ENCODE measurements at places on chromosomes 5 and 9. TPM values are rescaled to one million over a fixed set of nuclear protein-coding genes. Genes with fewer than 3 reads are reported as not detected.

DNA sequence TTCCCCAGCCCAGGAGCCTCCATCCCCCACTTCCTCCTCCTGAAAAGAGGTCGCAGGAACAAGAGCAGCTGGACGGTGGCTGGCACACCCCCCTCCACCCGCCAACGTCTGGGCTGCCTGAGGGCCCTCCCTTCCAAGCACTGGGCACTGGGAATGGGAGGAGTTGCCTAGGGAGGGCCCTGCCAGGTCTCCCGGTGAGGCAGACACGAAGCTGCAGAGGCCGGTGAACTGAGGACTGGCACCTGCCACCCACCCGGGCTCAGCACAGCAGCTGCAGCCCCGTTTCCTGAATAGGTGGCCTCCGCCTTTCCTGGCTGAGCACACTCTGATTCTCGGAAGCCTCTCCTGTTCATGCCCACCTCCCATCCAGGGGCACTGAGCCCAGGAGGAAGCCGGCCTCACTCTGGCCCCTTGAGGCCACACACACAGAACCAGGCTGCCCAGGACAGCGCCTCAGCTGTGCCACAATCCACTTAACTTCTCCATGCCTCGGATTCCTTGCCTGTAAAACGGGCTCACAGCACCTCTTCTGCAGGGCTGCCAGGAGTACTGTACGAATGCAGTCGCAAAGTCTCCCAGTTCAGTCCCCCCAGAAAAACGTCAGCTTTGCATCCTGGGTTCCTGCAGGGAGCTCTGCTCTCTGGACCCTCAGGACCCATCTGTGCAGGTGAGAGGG lies 1.3 kb downstream of the NPDC1 start:
- no peak overlapping the region for H3K27ac ChIP-seq
- H3K27me3 ChIP-seq, result peaks cover 51% of the 10 kb centered on the region
- H3K4me1 ChIP-seq, result peaks cover 1% of the 10 kb centered on the region
- no peak overlapping the region for H3K4me3 ChIP-seq

GRCh38 chr5:11898-12297 lies 80.1 kb upstream of the PLEKHG4B start:
- no peak for DNase-seq
- H3K36me3 ChIP-seq, result no peaks in the 10 kb centered on the region
- H3K27ac ChIP-seq, result no peak overlapping the region
- H3K27me3 ChIP-seq, result no peaks in the 10 kb centered on the region

GRCh38 chr5:1801967-1802295 lies 724 bp downstream of the NDUFS6 start:
- peak overlapping the region; percentile 98 for H3K27ac ChIP-seq
- peaks cover 70% of the 10 kb centered on the region for H3K36me3 ChIP-seq
- H3K27me3 ChIP-seq, result no peaks in the 10 kb centered on the region
- H3K4me3 ChIP-seq, result peak overlapping the region; percentile 99
- peaks cover 32% of the 10 kb centered on the region for H3K4me1 ChIP-seq

GRCh38 chr5:142685418-142686209 lies at the start of gene FGF1:
TSS of gene FGF1 (minus strand) at chr5:142686090. CDS start at chr5:142614127, 71,963 bp downstream.
- no peak for DNase-seq
- H3K36me3 ChIP-seq, result no peaks in the 10 kb centered on the region
- no peak within 1 kb of the TSS for H3K4me3 ChIP-seq
- H3K4me1 ChIP-seq, result no peaks in the 10 kb centered on the region
- peaks cover 40% of the 10 kb centered on the region for H3K27me3 ChIP-seq
- H3K27ac ChIP-seq, result no peak within 1 kb of the TSS

DNA sequence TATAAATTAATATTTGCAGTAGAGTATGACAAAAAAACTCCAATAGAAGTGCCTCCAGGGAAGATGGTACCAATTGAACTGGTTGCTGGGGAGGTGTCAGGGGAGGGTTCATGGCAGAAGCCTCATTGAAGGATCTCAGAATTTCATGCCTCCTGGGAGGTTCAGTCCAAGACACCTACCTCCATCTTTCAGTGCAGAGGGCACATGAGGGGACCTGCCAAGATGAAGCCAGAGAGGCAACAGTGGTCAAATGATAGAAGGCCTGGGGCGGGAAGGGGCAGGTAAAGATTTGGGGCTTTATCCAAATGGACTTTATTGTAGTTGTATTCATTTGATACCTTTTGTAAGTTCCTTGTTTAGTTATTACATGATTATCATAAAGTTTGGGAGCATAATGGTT lies 25.9 kb upstream of the KCNIP1 start:
- no peak overlapping the region for H3K4me3 ChIP-seq
- no peak overlapping the region for H3K27ac ChIP-seq
- H3K36me3 ChIP-seq, result no peaks in the 10 kb centered on the region
- no peak for DNase-seq
- no peaks in the 10 kb centered on the region for H3K27me3 ChIP-seq

GRCh38 chr9:94612071-94612470 lies 18.4 kb upstream of the FBP2 start:
- H3K4me3 ChIP-seq, result no peak overlapping the region
- H3K27me3 ChIP-seq, result peaks cover 51% of the 10 kb centered on the region
- DNase-seq, result no peak
- no peak overlapping the region for H3K27ac ChIP-seq
- H3K4me1 ChIP-seq, result no peaks in the 10 kb centered on the region

Gene MRPS30
- total RNA-seq, result 114 TPM

- H3K4me3 ChIP-seq, result peak overlapping the region; percentile 95
- peak overlapping the region; percentile 87 for H3K27ac ChIP-seq
- H3K36me3 ChIP-seq, result peaks cover 4% of the 10 kb centered on the region
- no peaks in the 10 kb centered on the region for H3K27me3 ChIP-seq
- peaks cover 12% of the 10 kb centered on the region for H3K4me1 ChIP-seq
Observed at GRCh38 chr9:5629312-5630080, 589 bp downstream of the RIC1 start.

- H3K4me1 ChIP-seq, result peaks cover 41% of the 10 kb centered on the region
- H3K27ac ChIP-seq, result no peak overlapping the region
- DNase-seq, result no peak
- H3K27me3 ChIP-seq, result no peaks in the 10 kb centered on the region
Observed at GRCh38 chr5:10707198-10708142, 53.6 kb downstream of the DAP start.

GRCh38 chr9:4119778-4120554 lies 179.9 kb downstream of the GLIS3 start:
- no peak overlapping the region for H3K4me3 ChIP-seq
- H3K4me1 ChIP-seq, result peaks cover 8% of the 10 kb centered on the region
- no peaks in the 10 kb centered on the region for H3K27me3 ChIP-seq
- no peaks in the 10 kb centered on the region for H3K36me3 ChIP-seq
- DNase-seq, result no peak

Gene NR2F1-AS1
- not detected for total RNA-seq

- no peaks in the 10 kb centered on the region for H3K4me1 ChIP-seq
- H3K27ac ChIP-seq, result no peak overlapping the region
- H3K36me3 ChIP-seq, result peaks cover 92% of the 10 kb centered on the region
- no peak overlapping the region for H3K4me3 ChIP-seq
- no peak for DNase-seq
Observed at GRCh38 chr5:134794082-134794481, 35.5 kb downstream of the DDX46 start.

Gene ANKRA2
- total RNA-seq, result 8.5 TPM

DNA sequence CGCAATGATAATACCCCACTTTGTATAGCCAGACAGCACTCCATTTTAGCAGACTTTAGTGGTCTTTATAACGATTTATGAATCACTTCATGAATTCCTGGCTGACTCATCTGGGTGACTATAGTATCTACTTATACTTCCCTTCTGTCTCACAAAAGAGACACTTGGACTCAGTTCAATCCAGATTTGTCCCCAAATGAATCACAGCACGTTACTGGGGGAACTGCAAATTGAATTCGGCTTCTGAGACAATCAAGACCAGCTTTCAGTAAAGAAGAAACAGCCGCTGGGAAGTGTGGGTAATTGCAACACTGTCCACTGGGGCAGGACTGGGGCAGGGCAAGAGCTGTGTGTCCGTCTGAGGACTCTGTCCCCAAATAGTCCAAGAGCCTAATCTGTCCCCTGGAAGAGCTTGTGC lies 337.3 kb upstream of the RFX3 start:
- no peak overlapping the region for H3K4me3 ChIP-seq
- H3K27ac ChIP-seq, result no peak overlapping the region
- no peaks in the 10 kb centered on the region for H3K36me3 ChIP-seq
- no peaks in the 10 kb centered on the region for H3K4me1 ChIP-seq

- H3K27ac ChIP-seq, result no peak overlapping the region
- H3K4me3 ChIP-seq, result no peak overlapping the region
- H3K36me3 ChIP-seq, result peaks cover 4% of the 10 kb centered on the region
- DNase-seq, result no peak
- H3K27me3 ChIP-seq, result no peaks in the 10 kb centered on the region
Observed at GRCh38 chr9:27335075-27335474, 38.1 kb upstream of the EQTN start.

- peaks cover 24% of the 10 kb centered on the region for H3K4me1 ChIP-seq
- H3K27me3 ChIP-seq, result no peaks in the 10 kb centered on the region
- no peak for DNase-seq
- no peak overlapping the region for H3K4me3 ChIP-seq
- H3K36me3 ChIP-seq, result no peaks in the 10 kb centered on the region
Observed at GRCh38 chr5:82422001-82422740, 144.0 kb upstream of the RPS23 start.

GRCh38 chr9:37144762-37145161 lies 24.4 kb downstream of the ZCCHC7 start:
- no peaks in the 10 kb centered on the region for H3K4me1 ChIP-seq
- peak overlapping the region; percentile 8 for H3K27ac ChIP-seq
- H3K27me3 ChIP-seq, result no peaks in the 10 kb centered on the region
- H3K4me3 ChIP-seq, result no peak overlapping the region

GRCh38 chr5:131622633-131623032 lies 12.4 kb downstream of the RAPGEF6 start:
- peaks cover 23% of the 10 kb centered on the region for H3K36me3 ChIP-seq
- no peaks in the 10 kb centered on the region for H3K4me1 ChIP-seq
- H3K4me3 ChIP-seq, result no peak overlapping the region
- no peaks in the 10 kb centered on the region for H3K27me3 ChIP-seq
- no peak overlapping the region for H3K27ac ChIP-seq

Gene SUSD3
- 16.9 TPM for total RNA-seq

Gene ISL1
- total RNA-seq, result not detected

All from K562 (cell line).